ENCODE measurements at places on chromosomes 12 and 14. TPM values are rescaled to one million over a fixed set of nuclear protein-coding genes. Genes with fewer than 3 reads are reported as not detected.
A peak's percentile ranks its signal among the peaks of the same experiment; 100 is the strongest.

SPIC gene
- not detected for polyA plus RNA-seq

SPTB gene
- 1.7 TPM for polyA plus RNA-seq

HOXC9 gene
- polyA plus RNA-seq: 4.1 TPM

PPP1R3E gene
- 4.8 TPM for polyA plus RNA-seq

APOF gene
- polyA plus RNA-seq: 0.55 TPM

PTPRB gene
- polyA plus RNA-seq: 0.41 TPM

NGB gene
- not detected for polyA plus RNA-seq

KRT74 gene
- not detected for polyA plus RNA-seq

OASL gene
- 0.47 TPM for polyA plus RNA-seq

ADCY6 gene
- 19.0 TPM for polyA plus RNA-seq

GRCh38 chr12:69036533-69036932, 103.6 kb upstream of the CPM start:
- no peaks in the 10 kb centered on the region for H3K36me3 ChIP-seq
- peaks cover 7% of the 10 kb centered on the region for H3K4me1 ChIP-seq
- H3K27me3 ChIP-seq: no peaks in the 10 kb centered on the region
- DNase-seq: no peak
- no peak overlapping the region for H3K27ac ChIP-seq

GRCh38 chr12:49965836-49966235, 4.2 kb downstream of the AQP5 start:
- H3K4me3 ChIP-seq: no peak overlapping the region
- H3K36me3 ChIP-seq: no peaks in the 10 kb centered on the region
- H3K27me3 ChIP-seq: peaks cover 27% of the 10 kb centered on the region
- H3K27ac ChIP-seq: no peak overlapping the region
- DNase-seq: no peak

GRCh38 chr12:27733052-27733656, 22.5 kb downstream of the MRPS35 start:
- H3K27me3 ChIP-seq: no peaks in the 10 kb centered on the region
- no peaks in the 10 kb centered on the region for H3K4me1 ChIP-seq
- DNase-seq: peak; percentile 45
- H3K27ac ChIP-seq: no peak overlapping the region
- H3K4me3 ChIP-seq: no peak overlapping the region

GRCh38 chr14:104768437-104769323, 15.7 kb downstream of the SIVA1 start:
- H3K27me3 ChIP-seq: no peaks in the 10 kb centered on the region
- peaks cover 4% of the 10 kb centered on the region for H3K4me1 ChIP-seq
- peak; percentile 93 for DNase-seq
- no peaks in the 10 kb centered on the region for H3K36me3 ChIP-seq
- peak overlapping the region; percentile 77 for H3K27ac ChIP-seq
- no peak overlapping the region for H3K4me3 ChIP-seq

- no peak overlapping the region for H3K27ac ChIP-seq
- no peaks in the 10 kb centered on the region for H3K27me3 ChIP-seq
- H3K4me1 ChIP-seq: no peaks in the 10 kb centered on the region
- no peak for DNase-seq
- no peaks in the 10 kb centered on the region for H3K36me3 ChIP-seq
Observed at GRCh38 chr12:126384026-126384564, 1318.9 kb downstream of the AACS start.

- H3K27me3 ChIP-seq: no peaks in the 10 kb centered on the region
- H3K4me1 ChIP-seq: peaks cover 28% of the 10 kb centered on the region
- peak overlapping the region; percentile 88 for H3K27ac ChIP-seq
- no peak for DNase-seq
- peak overlapping the region; percentile 34 for H3K4me3 ChIP-seq
Observed at GRCh38 chr12:55741931-55742680, 816 bp upstream of the GDF11 start.

DNA sequence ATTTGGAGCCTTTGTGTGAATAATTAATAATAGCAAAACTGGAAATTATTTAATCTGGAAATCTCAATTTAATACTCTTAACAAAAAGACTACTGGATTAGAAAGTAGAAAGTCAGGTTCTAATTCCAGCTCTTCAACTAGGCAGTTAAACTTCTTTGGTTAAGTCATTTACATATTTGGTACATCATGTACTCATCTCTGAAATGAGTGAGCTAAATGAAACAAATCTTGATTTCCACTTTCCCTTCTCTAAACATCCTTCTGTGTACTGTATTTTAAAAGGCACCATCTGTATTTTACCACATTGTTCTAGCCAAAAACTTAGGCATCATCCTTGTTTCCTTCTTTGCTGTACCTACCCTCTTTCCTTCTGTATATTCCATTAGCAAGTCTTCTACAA, 26.9 kb downstream of the CRADD start:
- H3K4me3 ChIP-seq: no peak overlapping the region
- H3K27ac ChIP-seq: no peak overlapping the region
- no peak for DNase-seq
- peaks cover 12% of the 10 kb centered on the region for H3K4me1 ChIP-seq
- H3K27me3 ChIP-seq: no peaks in the 10 kb centered on the region

DNA sequence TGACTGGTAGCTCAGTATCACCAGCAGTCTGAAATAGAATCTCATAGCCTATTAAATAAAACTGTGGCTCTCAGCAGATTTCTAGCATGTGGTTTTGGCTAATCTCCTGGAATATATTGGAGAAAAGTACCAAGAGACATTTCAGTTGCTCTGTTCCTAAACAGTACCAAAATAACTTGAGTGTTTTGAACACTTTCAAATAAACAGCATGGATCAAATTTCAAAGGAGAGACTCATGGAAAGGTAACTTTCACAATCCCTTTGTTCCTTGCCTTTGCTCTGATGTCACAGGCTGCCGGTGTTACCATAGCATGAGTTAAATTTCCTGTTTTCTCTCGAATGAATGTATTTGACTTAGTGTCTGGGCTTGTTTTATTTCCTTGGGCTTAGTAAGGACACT, 3.4 kb downstream of the ARG2 start:
- H3K36me3 ChIP-seq: no peaks in the 10 kb centered on the region
- no peak overlapping the region for H3K4me3 ChIP-seq
- DNase-seq: peak; percentile 16
- peak overlapping the region; percentile 75 for H3K27ac ChIP-seq
- peaks cover 18% of the 10 kb centered on the region for H3K4me1 ChIP-seq

- H3K27me3 ChIP-seq: no peaks in the 10 kb centered on the region
- no peak overlapping the region for H3K4me3 ChIP-seq
- H3K27ac ChIP-seq: no peak overlapping the region
- H3K4me1 ChIP-seq: peaks cover 8% of the 10 kb centered on the region
Observed at GRCh38 chr12:14995583-14996425, 23.0 kb downstream of the PDE6H start.

DNA sequence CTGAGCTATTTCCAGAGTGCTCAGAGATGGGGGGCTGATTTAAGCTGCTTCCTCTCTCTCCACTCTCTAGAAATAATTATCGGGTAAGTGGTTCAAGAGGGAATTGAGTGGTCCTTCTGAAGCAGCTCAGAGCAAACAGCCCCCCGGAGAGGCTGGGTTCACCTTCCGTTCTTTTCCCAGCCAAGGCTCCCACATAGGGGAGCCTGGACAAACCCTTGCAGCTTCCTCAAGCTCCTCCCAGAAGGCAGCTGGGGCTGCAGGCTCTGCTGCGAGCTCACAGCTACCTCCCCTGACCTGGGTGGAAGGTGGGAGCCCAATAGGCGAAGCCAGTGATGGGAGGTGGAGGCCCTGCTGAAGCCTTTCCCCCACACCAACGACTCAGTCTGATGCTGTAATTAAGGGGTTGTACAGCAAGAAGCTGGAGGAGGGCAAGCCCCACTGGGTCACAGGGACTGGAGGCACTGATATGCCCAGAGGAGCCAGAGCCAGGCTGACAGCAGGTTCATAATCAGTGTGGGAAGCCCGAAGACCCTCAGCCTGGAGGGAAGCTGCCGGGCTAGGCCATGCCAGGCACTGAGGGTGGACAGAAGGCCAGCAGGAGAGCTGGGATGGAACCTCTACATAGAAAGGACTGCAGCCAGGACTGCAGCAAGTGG, 52.4 kb downstream of the ARL6IP4 start:
- no peaks in the 10 kb centered on the region for H3K36me3 ChIP-seq
- no peak overlapping the region for H3K4me3 ChIP-seq
- no peak for DNase-seq
- H3K27me3 ChIP-seq: no peaks in the 10 kb centered on the region

GRCh38 chr12:2467447-2468195, 327.1 kb upstream of the FKBP4 start:
- H3K27ac ChIP-seq: no peak overlapping the region
- no peak overlapping the region for H3K4me3 ChIP-seq
- H3K27me3 ChIP-seq: no peaks in the 10 kb centered on the region
- DNase-seq: no peak
- no peaks in the 10 kb centered on the region for H3K4me1 ChIP-seq

GRCh38 chr12:128513331-128513730, 246.4 kb downstream of the TMEM132C start:
- no peaks in the 10 kb centered on the region for H3K36me3 ChIP-seq
- no peaks in the 10 kb centered on the region for H3K27me3 ChIP-seq
- no peak overlapping the region for H3K4me3 ChIP-seq
- no peak for DNase-seq
- H3K4me1 ChIP-seq: no peaks in the 10 kb centered on the region

DNA sequence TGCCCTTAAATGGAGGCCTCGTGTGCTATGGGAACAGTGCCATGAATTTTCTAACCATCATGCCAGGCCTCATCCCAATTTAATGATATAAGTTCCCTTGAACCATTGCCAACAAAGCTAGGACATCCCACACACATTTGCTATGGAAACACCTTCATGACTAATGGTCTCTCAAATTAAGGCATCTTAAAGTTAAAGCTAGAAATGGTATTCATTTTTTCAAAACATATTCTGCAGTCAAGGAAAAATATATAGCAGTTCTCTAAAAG, 117.3 kb downstream of the BTG1 start:
- H3K4me1 ChIP-seq: peaks cover 6% of the 10 kb centered on the region
- H3K27me3 ChIP-seq: no peaks in the 10 kb centered on the region
- DNase-seq: no peak
- no peaks in the 10 kb centered on the region for H3K36me3 ChIP-seq
- no peak overlapping the region for H3K27ac ChIP-seq

GRCh38 chr14:82224610-82225009, 691.0 kb upstream of the SEL1L start:
- no peak overlapping the region for H3K4me3 ChIP-seq
- no peak for DNase-seq
- H3K27ac ChIP-seq: no peak overlapping the region
- no peaks in the 10 kb centered on the region for H3K4me1 ChIP-seq
- H3K27me3 ChIP-seq: no peaks in the 10 kb centered on the region
- H3K36me3 ChIP-seq: no peaks in the 10 kb centered on the region

DNA sequence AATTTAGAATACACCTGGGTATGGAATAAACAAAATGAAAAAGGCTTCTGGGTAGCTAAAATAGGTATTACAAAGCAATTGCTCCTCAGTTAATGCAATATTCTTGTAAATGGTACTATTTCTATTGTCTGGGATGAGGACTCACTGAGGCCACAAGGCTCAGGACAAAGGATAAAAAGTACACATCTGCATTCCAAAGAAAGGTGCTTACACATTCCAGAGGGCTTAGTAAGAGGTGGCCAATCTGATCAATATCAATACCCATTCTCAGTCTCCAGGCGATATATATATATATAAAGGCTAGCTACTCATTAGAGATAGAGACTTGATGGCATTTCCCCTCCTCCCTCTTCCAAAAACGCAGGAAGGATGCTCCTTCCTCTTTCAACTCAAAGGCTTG, 43.8 kb downstream of the ATXN7L3B start:
- H3K4me3 ChIP-seq: no peak overlapping the region

DNA sequence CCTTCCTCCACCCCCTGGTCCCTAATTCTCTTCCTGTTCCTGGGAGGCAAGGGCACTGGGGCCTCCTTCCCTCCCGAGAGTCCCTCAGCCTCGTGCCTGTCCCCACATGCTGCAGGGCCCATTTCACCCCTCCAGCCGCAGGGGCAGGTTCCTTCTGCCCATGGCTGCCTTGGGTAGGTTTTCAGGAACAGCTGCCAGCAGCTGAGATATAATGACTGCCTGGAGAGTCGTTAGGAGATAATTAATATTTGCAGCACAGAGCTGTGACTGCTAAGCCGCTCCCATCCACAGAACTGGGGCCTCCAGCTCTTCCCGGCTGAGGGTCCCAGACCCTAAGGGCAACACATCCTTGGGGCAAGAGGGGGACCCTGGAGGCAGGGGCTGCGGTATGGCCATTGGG, 211.9 kb upstream of the LHX5 start:
- H3K27ac ChIP-seq: no peak overlapping the region
- no peak for DNase-seq
- H3K4me1 ChIP-seq: no peaks in the 10 kb centered on the region
- no peaks in the 10 kb centered on the region for H3K36me3 ChIP-seq
- no peaks in the 10 kb centered on the region for H3K27me3 ChIP-seq

GRCh38 chr12:62654326-62655241, 188.0 kb downstream of the MON2 start:
- H3K4me3 ChIP-seq: no peak overlapping the region
- no peak overlapping the region for H3K27ac ChIP-seq
- H3K36me3 ChIP-seq: no peaks in the 10 kb centered on the region
- no peak for DNase-seq
- no peaks in the 10 kb centered on the region for H3K27me3 ChIP-seq

DNA sequence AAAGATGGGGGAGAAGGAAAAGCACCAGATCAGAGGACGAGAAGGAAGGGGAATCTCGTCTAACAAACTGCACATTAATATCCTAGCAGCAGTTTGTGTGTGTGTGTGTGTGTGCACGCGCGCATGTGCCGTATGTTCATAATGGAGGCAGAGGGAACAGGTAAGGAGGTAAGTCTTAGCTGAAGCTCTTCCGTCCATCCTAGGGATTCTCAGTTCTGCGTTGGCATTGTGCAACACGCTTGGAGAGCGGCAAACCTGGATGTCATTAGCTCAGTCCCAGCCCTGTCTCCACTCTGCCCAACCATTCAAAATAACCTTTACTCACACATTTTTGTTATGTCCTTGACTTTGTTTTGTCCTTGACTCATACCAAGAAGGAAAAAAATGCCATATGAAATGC, 1.6 kb upstream of the C1R start:
- no peak for DNase-seq
- H3K4me1 ChIP-seq: no peaks in the 10 kb centered on the region
- H3K36me3 ChIP-seq: no peaks in the 10 kb centered on the region
- no peaks in the 10 kb centered on the region for H3K27me3 ChIP-seq

DNA sequence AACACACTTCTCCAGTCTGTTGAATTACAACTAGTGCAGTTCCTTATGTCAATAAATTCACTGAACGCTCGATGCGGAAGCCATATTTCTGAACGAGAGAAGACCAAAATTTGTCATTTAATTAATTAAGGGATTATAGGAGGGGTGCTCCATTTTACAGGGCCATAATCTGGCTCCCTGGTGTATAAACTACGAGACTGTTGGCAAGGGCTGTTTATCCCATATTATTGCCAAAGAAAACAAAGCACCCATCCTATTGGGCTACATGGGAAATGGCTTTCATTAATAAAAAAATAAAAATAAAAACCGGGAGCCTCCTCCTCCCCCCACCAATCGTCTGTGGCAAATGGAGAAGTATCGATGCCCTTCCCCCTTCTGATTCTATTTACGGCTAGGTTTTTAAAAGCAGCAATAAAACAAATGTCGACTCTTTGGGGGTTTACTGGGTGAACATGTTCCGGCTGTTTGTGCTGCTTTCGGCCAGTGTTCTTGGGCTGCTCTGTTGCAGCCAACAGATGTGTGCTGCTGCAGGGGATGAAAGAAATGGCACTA, 24.8 kb downstream of the ATF7 start:
- H3K36me3 ChIP-seq: peaks cover 4% of the 10 kb centered on the region
- no peaks in the 10 kb centered on the region for H3K27me3 ChIP-seq
- no peak overlapping the region for H3K4me3 ChIP-seq
- no peak overlapping the region for H3K27ac ChIP-seq

GRCh38 chr14:37062191-37062803, 110.1 kb downstream of the SLC25A21 start:
- H3K4me1 ChIP-seq: no peaks in the 10 kb centered on the region
- H3K27me3 ChIP-seq: no peaks in the 10 kb centered on the region
- no peak overlapping the region for H3K27ac ChIP-seq
- DNase-seq: no peak
- no peaks in the 10 kb centered on the region for H3K36me3 ChIP-seq

Measured in hepatocyte (in vitro differentiated cells).